ENCODE measurements at places on chromosomes 16 and 17.

GRCh38 chr17:70446446-70446845, 277.1 kb downstream of the KCNJ2 start:
- DNase-seq = no peak

- no peak for DNase-seq
Observed at GRCh38 chr17:82274134-82275020, 877 bp upstream of the CSNK1D start.

DNA sequence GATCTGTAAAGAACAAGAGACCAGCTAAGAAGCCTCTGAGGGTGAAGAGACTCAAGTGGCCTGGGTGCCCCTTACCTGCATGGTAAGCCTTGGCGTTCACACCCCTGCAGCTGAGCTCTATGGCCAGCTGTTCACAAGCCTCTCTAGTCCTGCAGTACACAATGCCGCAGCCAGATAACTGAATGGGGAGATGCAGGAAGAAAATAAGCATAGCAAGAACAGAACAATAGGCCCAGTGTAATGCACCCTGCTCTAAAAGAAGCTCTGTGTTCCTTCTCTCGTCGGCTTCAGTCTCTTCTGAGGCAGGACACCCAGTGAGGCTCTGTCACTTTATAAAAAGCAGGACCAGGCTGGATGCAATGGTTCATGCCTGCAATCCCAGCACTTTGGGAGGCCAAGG, 5.4 kb downstream of the RECQL5 start:
- no peak for DNase-seq

GRCh38 chr16:78458588-78458987, 359.1 kb downstream of the WWOX start:
- no peak for DNase-seq

DNA sequence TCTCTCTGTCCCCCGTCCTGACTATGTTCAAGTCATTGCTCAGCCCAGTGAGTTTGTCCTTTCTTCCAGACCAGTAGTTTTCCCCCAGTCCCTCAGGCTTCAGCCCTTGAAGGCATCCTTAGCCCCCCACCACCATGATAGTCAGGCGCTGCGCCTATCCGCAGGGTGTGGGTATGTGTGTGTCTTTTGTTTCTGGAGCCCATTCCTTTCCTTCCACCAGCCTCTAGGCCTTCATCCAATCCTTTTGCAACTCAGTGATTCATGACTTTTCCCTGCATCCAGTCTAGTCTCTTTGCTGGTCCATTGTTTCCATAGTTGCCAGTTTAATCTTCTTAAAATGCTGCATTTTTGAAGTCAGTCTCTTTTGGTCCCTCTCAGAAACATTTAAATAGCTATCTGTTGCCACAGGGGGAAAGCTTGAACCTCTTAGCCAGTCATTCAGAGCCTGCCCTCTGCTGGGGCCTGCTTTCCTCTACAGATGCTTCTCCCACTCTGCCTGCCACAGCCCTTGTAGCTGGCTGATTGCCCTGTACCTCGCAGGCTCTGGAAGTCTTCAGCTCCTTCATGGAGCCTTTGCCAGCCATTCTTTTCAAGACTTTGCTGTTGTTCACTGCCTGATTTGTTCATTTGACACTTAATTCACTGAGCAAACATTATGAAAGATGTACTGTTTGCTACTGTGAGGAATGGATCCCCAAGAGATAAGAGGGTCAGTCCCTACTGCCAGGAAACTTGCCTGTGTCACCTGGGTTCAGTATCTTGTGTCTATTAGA, 55.9 kb upstream of the ADCY7 start:
- DNase-seq = peak; percentile 60

Data from COR-L47 (cell line).